ENCODE measurements at places on chromosomes 16 and 17.
A peak's percentile ranks its signal among the peaks of the same experiment; 100 is the strongest.

DNA sequence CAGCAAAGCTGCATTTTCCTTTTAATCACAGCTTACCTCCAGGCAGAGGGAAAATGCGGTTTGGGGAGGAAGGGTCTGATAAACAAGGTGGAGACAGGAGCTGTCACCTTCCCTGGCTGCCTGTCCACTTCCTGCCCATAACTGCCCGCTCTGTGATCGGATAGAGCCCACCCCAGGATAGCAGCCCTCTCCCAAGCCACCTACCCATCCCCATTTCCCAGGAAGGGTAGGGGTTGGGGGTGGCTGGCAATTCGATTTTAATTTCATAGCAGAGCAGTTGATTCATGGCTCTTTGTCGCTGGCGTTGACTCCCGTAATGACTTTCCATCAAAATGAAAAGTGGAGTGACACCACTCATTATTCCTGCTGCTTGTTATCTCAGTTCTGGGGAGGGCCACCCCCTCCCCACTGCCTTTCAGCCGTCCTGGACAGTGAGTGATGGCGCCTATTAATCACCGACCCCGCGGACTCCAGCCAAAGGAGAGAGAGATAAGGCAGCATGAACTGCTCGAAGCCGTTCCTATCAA is 11.2 kb downstream of the CDK5RAP3 start:
- no peak for DNase-seq

- no peak for DNase-seq
Observed at GRCh38 chr16:89892635-89893034, 19.2 kb downstream of the TCF25 start.

GRCh38 chr17:32136856-32137255 is 5.4 kb upstream of the RHOT1 start:
- DNase-seq: no peak

GRCh38 chr16:69150146-69150865 is 17.9 kb downstream of the UTP4 start:
- DNase-seq: peak; percentile 77

DNA sequence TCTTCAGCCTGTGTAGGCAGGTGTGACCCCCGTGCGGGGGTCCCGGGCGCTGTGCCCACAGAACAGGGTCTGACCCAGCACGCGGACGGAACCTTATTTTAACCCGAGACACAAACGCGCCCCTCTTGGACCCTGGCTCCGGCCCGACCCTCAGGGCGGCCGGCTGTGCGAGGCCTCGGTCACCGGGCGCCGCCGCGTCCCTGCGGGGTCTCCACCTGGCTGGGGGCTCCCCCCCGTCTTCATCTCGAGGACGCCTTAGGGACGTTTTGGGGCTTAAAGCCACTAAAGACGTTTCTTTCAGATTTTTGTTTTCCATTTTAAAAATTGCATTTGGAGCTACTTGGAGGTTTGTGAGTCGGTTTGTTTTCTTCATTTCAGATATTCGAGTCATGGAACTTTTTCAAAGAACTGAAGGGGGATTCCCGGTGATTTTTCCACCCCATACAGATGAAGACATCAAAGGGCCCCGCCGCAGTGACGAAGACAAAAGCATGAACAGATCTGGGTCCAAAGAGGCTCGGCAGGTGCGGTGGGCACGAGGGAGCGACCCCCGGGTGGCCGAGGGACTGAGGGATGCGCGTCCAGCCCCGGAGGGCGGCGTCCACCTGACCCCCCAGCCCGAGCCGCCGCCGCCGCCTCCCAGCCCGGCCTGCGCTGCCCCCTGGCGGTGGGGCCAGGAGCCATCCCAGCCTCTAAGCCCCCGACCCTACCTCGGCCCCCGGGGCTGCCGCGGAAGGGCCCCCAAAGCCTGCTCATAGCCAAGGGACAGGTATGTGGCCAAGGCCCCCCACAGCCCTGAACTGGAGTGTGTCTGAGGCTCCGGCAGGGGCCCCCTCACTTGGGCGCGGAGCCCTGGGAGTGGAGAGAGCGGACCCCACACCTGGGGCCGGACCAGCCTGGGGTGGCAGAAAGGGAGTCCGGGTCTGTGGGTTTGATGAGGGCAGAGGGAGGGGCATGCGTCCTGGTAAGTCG is 3.8 kb upstream of the CD7 start:
- no peak for DNase-seq

DNA sequence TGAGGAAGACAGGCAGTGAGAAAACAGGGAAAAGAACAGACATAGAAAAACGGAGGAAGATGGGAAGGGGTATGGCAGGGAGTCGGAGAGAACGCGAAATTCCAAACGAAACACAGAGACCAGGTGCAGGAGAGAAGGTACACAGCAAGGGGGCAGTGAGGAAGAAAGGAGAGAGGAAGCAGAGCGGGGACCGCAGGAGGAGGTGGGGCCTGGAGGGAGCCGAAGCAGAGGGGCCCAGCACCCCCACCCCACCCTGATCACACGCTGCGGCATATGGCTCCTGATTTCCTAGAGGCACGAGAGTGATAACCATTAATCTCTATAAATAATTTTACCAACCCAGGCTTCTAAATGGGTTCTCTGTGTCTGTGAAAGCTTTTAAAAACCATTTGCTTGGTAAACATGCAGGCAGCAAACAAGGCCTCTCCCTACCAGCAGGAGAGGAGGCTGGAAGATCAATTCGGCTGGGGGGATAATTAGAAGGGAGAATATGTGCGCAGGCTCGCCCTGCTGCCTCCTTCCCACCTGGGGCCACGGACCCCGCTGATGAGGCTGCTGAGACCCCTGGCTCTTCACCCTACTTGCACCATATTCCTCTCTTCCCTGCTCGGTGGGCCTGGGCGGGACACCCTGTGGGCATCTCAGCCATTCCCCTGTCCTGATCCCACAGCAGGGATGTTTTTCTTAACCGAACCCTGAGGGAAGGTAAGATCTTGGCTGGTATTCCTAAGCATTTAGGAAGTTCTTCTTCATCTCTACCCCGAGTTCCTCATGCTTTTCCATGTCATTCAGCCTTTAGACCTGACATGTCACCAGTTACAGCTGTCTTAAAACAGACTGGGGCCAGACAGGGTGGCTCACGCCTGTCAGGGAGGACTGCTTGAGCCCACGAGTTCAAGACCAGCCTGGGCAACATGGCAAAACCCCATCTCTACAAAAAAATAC is 86.7 kb downstream of the TMEM132E start:
- DNase-seq: no peak

GRCh38 chr16:84986102-84986501 is 25.2 kb downstream of the ZDHHC7 start:
- no peak for DNase-seq

DNA sequence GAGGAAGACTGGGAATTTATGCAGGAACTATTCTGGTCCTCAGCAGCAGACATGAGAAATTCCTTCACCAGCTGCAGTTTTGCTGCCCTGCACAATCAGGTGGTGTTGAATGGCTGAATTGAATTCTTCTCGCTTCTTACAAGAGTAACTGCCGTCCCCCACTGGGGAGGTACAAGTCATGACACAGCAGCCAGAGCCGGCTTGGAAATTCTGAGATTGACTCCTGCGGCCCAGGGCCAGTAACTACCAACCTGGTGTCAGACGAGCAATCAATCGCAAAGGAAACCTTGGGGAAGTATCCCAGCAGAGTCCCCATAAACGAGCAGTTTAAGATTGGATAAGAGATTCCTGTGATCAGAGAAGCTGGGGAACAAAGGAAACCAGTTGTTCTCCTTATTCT is 30.7 kb downstream of the KNOP1 start:
- DNase-seq: no peak

GRCh38 chr16:57708168-57708567 is 13.6 kb downstream of the DRC7 start:
- no peak for DNase-seq

DNA sequence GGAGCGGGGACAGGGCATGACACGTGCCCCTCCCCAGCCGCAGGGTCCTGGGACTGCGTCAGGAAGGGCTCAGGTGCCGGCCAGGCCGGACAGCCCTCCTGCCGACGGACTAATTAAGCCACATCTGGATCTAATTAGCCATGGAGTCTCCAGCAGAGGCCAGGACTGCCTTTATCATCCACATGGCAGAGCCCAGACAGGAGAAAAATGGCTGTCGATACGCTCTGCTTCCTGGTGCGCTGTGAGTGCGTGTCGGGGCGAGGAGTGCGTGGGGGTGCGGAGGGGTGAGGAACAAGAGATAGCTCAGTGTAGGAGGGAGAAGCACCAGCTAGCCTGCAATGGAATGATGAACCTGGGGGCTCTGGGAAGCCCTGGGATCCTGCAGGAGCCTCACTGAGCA is 218.8 kb downstream of the IRF8 start:
- DNase-seq: no peak

DNA sequence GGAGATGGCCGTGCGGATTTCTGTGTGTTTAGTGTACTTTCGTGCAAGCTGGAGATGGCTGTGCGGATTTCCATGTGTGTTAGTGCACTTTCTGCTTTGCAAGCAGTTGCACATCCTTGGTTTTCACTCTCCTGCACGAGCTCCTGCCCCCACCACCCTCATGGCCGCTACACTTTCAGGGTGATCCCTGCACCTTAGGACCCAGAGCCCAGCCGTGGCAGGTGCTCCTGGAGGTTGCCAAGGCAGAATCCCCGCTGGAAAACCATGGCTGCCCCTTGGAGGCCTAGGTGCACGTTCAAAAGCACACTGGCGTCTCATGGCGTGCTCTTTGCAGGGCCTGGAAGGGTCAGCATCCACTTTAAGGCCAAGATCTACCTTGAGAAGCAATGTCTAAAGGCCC is 311.0 kb upstream of the TNRC6C start:
- DNase-seq: no peak

DNA sequence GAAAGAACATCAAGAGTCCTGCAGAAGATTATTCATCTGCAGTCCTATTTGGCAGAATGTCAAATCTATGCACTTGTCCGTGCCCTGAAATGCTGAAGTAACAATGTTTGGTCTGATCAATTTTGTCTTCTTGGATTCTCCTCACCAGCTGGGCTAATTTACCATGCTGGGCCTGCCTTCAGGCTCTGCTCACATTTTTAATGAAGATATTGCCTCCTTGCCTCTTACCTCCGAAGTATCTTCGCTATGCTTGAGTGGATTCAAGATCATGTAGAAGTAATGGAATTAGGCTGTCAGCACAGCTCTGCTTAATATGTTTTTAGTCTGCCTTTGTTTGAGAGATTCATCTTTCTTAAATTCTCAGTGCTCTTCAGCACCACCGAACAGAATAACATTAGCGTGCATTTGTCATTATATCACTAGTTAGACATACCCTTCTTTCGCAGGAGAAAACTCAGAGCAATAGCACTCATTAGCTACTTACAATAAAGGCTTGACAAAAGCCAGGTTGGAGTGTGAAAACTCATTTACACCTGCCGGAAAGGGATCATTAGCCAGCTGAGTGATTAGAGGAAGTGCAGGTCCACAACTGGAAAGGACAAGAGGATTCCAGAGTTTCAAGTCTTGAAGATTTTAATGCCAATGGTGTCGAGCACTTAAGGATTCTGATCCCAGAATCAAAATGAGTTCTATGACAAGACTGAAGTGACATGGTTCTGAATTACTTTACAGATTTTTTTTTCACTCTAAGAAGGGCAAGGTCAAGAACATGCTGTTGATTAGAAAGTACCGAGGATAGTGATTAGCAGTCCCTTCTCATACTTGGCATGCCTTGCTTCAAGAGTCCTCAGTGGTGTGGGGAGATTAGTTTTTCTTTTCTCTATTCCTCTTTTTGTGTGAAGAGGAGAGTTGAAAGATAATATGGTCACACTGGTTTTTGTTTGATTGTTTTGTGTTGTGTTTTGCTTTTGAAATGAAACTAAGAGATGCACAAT is 405.6 kb upstream of the TOM1L1 start:
- no peak for DNase-seq

GRCh38 chr17:15341385-15341849 is at the start of gene TEKT3:
TEKT3 (minus strand) TSS chr17:15341597; CDS start chr17:15331585, 10,012 bp downstream.
- DNase-seq: peak; percentile 91

GRCh38 chr17:29196769-29197515 is 16.7 kb upstream of the MYO18A start:
- DNase-seq: no peak

GRCh38 chr16:14263011-14263410 is 191.9 kb downstream of the MRTFB start:
- no peak for DNase-seq

DNA sequence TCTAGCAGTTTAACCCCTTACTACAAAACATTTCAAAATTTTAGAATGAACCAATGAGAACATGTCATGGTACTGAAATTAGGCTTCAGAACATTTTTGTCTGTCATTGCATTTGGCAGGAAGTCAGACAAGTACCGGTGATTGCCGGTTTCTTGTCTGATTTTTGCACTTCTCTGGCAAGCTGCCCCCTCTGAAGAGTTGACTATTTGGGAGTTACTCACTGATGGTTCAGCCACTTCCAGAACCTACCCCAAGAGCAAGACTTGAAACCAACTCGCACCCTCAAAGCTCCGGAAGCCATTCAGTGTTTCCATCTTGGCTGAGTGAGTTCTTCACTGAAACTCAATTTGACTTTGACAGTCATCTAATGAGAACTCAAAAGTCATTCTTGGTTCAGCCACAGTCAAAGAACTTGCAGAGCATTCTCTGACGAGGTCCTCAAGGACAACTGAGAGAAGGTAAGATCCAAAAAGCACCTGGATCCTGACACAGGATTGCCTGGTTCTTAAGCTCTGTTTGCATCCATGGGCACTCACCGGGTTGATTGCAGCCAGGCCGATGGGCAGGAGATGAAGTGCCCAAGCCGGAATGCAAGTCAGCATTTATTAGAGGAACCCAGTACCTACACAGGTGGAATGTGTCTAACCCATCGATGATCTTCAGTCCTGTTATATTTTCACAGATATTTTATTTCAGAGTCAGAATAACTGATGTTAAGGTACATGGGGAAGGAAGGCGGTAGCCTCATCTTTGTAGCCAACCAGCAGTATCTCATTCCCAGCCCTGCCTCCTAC is 93.6 kb downstream of the USP22 start:
- DNase-seq: no peak
